ENCODE measurements at places on chromosomes 7 and 10.

DNA sequence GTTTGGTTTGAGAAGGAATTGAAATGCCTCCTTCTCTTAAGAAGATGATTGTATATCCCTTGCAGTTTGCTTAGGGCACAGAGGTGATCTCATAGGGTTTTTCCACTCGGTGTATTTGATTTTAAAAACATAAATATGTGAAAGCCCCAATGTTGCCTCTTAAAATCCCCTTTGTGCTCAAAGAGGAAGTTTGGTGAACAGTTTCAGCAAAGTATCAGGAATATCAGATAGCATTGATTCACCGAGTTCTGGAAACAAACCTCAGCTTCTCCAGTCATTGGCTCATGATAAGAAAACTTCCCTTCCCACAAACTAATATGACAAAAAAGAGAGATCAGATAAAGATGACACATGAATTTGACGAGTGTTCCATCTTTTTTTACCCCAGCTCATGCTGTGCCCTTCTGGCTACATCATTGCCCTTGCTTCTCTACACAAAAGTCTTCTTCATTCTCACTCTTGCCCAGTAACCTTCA lies 20.1 kb upstream of the SMNDC1 start:
- peaks cover 5% of the 10 kb centered on the region for H3K27me3 ChIP-seq
- DNase-seq: no peak
- no peak overlapping the region for H3K27ac ChIP-seq
- H3K4me1 ChIP-seq: no peaks in the 10 kb centered on the region

GRCh38 chr7:28520074-28521015 lies 108.0 kb downstream of the CREB5 start:
- DNase-seq: no peak
- no peak overlapping the region for H3K4me3 ChIP-seq
- peaks cover 12% of the 10 kb centered on the region for H3K4me1 ChIP-seq

- H3K36me3 ChIP-seq: no peaks in the 10 kb centered on the region
- no peaks in the 10 kb centered on the region for H3K27me3 ChIP-seq
- no peak overlapping the region for H3K27ac ChIP-seq
- no peak overlapping the region for H3K4me3 ChIP-seq
- no peak for DNase-seq
Measured at GRCh38 chr10:109996225-109996624, 11.6 kb upstream of the ADD3 start.

- no peak overlapping the region for H3K4me3 ChIP-seq
- no peaks in the 10 kb centered on the region for H3K36me3 ChIP-seq
- H3K4me1 ChIP-seq: no peaks in the 10 kb centered on the region
Measured at GRCh38 chr7:74000489-74001149, 27.4 kb upstream of the ELN start.

DNA sequence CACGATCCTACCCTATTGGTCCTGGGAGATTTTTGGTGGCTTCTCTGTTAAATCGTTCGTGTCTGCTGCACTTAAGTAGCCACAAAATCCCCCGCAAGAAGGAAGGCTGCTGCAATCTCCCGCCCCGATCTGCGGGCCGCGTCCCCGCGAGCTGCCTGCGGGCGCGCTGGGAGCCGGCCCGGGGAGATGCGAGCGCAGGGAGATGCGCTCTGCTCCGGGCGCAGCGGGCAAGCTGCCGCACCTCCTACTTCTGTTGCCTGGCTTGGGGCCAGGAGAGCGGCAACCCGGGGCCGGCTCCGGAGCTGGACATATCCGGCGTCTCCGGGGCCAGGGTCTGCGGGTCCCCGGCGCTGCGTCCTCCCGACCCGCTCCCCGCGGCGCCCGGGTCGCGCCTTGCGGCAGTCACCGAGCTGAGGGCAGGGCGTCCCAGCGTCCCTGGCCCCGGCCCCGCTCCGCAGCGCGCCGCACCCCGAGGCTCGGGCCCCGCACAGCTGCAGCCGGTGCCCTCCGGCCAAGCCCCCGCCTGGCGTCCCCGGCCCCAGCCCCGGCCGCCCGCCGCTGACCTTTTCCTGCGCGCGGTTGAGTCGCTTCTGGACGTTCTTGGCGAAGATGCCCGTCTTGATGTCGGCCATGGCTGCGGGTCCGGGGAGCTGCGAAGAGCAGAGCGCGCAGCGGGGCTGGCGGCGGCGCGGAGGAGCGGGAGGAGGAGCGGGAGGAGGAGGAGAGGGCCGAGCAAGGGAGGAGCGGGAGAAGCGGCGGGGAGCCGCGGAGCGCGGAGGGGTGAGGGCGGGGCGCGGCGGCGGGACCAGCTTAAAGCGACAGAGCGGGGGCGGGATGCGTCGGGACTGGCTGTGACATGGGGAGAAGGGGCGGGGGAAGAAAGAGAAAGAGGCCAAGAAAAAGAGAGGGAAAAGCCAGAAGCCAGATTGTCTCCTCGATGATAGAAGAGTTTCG lies at the start of gene AMPH:
AMPH (minus strand) TSS at position 654 of the 954 bp plus-strand sequence; CDS start at position 632, 22 bp downstream.
- peak within 1 kb of the TSS; percentile 91 for H3K4me3 ChIP-seq
- H3K36me3 ChIP-seq: no peaks in the 10 kb centered on the region
- H3K27me3 ChIP-seq: peaks cover 29% of the 10 kb centered on the region
- H3K27ac ChIP-seq: peak within 1 kb of the TSS; percentile 96
- peaks cover 19% of the 10 kb centered on the region for H3K4me1 ChIP-seq

DNA sequence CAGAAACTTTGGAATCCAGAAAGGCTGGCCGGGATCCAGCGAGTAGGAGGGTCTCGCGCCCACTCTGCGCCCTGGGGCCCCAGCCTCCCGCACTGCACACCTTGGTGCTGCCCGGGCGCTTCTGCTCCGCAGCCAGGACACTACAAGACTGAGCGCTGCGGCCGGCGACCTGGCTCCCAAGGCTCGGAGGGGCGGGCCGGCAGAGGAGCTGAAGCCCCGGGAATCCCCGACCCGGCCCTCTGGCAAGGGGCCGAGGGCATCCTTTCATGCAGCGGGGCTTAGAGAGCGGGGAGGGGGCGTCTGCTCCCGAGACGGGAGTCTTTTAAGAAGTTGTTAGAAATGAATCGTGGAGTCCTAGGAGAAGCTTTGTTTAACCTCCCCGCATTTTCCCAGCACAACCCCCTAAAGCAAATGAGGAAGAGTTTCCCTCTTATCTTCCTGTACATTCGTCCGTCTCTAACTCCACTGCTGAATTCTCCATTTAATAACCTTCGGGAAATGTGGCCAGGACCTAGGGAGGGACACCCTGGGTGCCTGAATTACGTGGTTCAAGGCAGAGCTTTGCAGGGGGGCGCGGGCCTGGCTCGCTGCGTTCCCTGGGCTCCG lies 1.1 kb downstream of the VWC2 start:
- H3K27ac ChIP-seq: no peak overlapping the region
- H3K4me3 ChIP-seq: peak overlapping the region; percentile 91
- H3K36me3 ChIP-seq: no peaks in the 10 kb centered on the region
- DNase-seq: peak; percentile 20
- H3K27me3 ChIP-seq: peaks cover 86% of the 10 kb centered on the region

DNA sequence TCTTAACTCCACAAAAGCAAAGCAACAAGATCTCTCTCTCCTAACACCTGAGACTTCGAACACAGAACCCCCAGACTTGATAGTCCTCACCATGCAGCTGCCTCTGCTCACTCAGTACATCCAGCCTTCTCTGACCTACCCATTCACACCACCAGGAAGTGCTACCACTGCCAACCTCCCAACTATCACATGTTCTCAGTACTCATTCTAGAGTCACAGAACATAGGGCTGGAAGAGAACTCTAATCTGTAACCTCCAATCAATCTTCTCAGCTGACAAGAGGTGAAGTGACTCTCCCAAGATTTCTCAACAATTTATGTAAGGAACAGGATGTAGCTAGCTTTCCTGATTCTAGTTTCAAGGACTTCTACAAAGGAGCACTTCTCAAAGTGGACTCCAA lies 3.8 kb downstream of the NUDCD3 start:
- H3K4me1 ChIP-seq: peaks cover 38% of the 10 kb centered on the region
- H3K27ac ChIP-seq: no peak overlapping the region
- H3K36me3 ChIP-seq: peaks cover 39% of the 10 kb centered on the region
- no peak for DNase-seq

DNA sequence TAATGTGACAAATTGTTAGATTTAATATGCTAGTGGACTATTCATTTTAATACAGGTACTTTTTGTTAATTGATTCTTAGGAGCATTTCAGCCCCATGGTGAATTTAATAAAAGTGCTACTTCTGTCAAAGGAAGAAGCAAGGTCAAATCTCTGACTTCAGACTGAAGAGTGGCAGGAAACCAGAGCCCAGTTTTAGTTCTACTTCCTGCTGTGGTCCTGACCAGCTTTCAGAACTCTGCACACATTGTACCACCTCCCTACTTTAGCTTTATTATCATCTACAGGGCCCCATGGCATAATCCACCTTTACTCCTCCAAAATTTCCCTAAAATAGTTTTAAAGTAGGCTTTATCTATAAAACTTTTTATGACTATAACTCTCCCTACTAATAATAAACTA lies 33.7 kb downstream of the CTTNBP2 start:
- DNase-seq: no peak
- no peaks in the 10 kb centered on the region for H3K27me3 ChIP-seq
- H3K27ac ChIP-seq: no peak overlapping the region
- H3K4me3 ChIP-seq: no peak overlapping the region
- H3K36me3 ChIP-seq: peaks cover 21% of the 10 kb centered on the region

GRCh38 chr7:104264285-104264684 lies 56.5 kb upstream of the ORC5 start:
- no peak overlapping the region for H3K27ac ChIP-seq
- H3K4me1 ChIP-seq: no peaks in the 10 kb centered on the region
- no peak overlapping the region for H3K4me3 ChIP-seq
- no peaks in the 10 kb centered on the region for H3K36me3 ChIP-seq

GRCh38 chr7:13991791-13992595 lies 2.5 kb upstream of the ETV1 start:
- no peak for DNase-seq
- H3K27ac ChIP-seq: no peak overlapping the region

DNA sequence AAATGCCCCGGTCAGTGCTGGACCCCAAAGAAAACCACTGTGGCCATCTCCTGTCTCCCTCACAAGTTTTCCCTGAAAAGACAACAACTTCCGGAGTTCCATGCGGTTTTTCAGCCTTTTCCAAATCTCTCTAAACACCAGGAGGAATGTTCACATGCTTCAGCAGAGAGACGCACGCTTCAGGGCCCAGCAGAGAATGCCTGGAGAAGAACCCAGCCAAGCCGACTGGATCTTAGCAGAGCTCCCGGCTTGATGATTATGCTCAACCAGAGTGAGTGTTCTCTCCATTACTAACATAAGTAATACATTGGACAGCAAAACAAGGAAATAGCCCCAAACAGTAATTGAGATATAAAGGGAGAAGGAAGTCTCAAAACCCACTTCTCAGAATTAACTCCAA lies 17.9 kb downstream of the PRKCQ start:
- H3K36me3 ChIP-seq: no peaks in the 10 kb centered on the region
- no peak overlapping the region for H3K27ac ChIP-seq
- H3K4me3 ChIP-seq: no peak overlapping the region
- H3K4me1 ChIP-seq: no peaks in the 10 kb centered on the region
- H3K27me3 ChIP-seq: no peaks in the 10 kb centered on the region

GRCh38 chr7:101179713-101180112 lies 380 bp downstream of the NAT16 start:
- peaks cover 14% of the 10 kb centered on the region for H3K4me1 ChIP-seq
- no peak overlapping the region for H3K27ac ChIP-seq
- H3K36me3 ChIP-seq: no peaks in the 10 kb centered on the region
- H3K4me3 ChIP-seq: peak overlapping the region; percentile 88
- DNase-seq: no peak

DNA sequence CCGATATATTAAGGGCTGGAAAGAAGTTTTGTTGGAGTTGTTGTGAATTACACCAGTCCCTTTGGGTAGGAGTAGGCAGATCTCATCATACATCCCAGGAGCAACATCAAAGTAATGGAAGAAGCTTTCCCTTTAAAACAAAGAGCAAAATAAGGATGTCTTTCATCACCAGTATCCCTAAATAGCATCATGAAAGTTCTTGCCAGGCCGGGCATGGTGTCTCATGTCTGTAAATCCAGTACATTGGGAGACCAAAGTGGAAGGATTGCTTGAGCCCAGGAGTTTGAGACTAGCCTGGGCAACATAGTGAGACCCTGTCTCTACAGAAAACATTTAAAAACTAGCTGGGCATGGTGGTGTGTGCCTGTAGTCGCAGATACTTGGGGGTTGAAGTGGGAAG lies 38.7 kb downstream of the LRRC20 start:
- no peak overlapping the region for H3K27ac ChIP-seq
- H3K4me1 ChIP-seq: no peaks in the 10 kb centered on the region
- H3K4me3 ChIP-seq: no peak overlapping the region
- DNase-seq: no peak

- peaks cover 37% of the 10 kb centered on the region for H3K4me1 ChIP-seq
- peaks cover 21% of the 10 kb centered on the region for H3K36me3 ChIP-seq
- no peak for DNase-seq
- H3K4me3 ChIP-seq: peak overlapping the region; percentile 96
- peak overlapping the region; percentile 96 for H3K27ac ChIP-seq
- H3K27me3 ChIP-seq: peaks cover 12% of the 10 kb centered on the region
Measured at GRCh38 chr7:104207348-104207730, 474 bp downstream of the ORC5 start.

DNA sequence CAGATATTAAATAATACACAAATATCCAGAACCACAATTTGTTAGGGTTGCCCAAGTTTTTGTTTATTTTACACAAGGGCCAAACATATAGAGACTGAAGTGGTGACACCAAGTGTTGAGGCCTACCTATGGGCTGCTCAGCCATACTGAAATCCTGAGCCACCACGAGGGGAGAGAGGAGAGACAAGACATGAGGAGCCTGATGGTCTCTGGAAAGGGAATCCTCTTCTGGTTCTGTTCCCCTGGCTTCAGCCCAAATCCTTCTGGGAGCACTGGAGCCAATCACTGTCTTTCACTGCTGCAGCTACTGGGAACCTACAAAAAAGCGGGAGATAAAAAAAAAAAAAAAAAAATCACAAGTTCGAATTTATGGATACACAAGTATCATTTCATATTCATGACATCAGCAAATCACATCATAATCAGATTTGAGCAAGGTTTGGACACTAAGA lies 1.9 kb downstream of the SKIDA1 start:
- peaks cover 79% of the 10 kb centered on the region for H3K4me1 ChIP-seq
- H3K27ac ChIP-seq: peak overlapping the region; percentile 95
- DNase-seq: no peak
- H3K27me3 ChIP-seq: peaks cover 12% of the 10 kb centered on the region
- no peaks in the 10 kb centered on the region for H3K36me3 ChIP-seq
- peak overlapping the region; percentile 91 for H3K4me3 ChIP-seq

- peak; percentile 34 for DNase-seq
- peak overlapping the region; percentile 92 for H3K27ac ChIP-seq
- no peaks in the 10 kb centered on the region for H3K36me3 ChIP-seq
- H3K4me3 ChIP-seq: no peak overlapping the region
Measured at GRCh38 chr10:34739915-34740314, 75.2 kb downstream of the PARD3 start.

DNA sequence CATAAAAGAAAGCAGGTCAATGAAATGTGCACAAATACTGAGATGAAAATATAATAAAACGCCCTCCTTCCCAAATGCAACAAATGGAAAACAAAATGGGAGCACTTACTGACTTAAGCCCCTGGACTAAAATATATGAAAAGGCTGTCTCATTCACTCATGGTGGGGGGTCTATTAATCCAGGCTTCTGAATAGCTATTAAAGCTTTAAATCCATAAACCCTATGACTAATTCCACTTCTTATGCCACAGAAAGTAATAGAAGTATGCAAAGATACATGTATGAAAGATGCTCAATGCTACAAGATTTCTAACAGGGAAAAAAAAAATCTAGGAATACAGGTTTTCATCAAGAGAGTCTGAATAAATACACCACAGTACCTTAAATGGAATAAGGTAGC lies 20.5 kb downstream of the EIF3A start:
- no peak for DNase-seq
- H3K27ac ChIP-seq: no peak overlapping the region
- no peaks in the 10 kb centered on the region for H3K27me3 ChIP-seq
- H3K4me1 ChIP-seq: no peaks in the 10 kb centered on the region

- H3K4me1 ChIP-seq: peaks cover 17% of the 10 kb centered on the region
- no peak overlapping the region for H3K27ac ChIP-seq
- DNase-seq: no peak
- H3K4me3 ChIP-seq: no peak overlapping the region
- no peaks in the 10 kb centered on the region for H3K36me3 ChIP-seq
- H3K27me3 ChIP-seq: no peaks in the 10 kb centered on the region
Measured at GRCh38 chr7:2296832-2297231, 17.4 kb downstream of the SNX8 start.
